Calu3 (cell line): ENCODE measurements at places on chromosomes 2 and 18. TPM values are rescaled to one million over a fixed set of nuclear protein-coding genes. Genes with fewer than 3 reads are reported as not detected.

DNA sequence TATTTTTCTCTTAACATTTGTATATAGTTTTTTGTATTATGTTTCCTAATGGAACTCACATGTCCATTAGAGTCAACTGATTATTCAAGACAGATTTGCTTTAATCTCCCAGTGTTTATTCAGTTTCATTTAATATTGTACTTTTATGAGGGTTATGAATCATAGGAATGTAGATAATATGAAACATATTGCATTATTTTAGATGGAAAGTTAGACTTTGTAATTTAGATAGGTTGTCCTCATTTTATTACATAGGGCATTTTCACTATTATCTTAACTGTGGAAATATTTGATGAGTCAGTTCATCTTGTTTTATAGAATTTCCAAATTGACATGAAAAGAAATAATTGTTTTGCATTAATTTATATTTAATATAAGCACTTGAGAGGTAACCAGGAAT, 240.8 kb downstream of the PLCL1 start:
- DNase-seq = no peak

GRCh38 chr2:240556553-240557100, 1.2 kb downstream of the ANKMY1 start:
- DNase-seq = peak; percentile 84

DNA sequence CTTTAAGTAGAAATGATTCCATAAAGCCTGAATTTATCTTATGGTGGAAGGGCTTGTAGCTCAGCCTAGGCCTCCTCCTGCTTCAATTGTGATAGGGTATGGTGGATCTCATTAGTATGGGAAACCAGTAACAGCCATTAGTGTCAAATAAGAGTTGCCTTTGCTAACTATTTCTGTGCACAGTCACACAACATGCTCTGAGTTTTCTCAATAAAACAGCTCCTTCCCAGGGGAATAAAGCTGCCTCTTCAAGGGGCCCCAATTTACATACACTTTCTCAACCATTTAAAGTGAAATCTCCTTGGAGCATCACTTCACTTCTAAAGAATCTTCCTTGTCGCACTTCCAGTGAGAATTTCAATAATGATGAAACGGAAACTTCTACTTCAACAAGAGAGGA, 53.4 kb downstream of the KLF7 start:
- no peak for DNase-seq

- DNase-seq = peak; percentile 26
These were observed 31.3 kb upstream of the CNTNAP5 start for GRCh38 chr2:123993728-123994323.

PLGLB2 gene
- total RNA-seq = 1.7 and 2.3 TPM in 2 replicates
